ENCODE measurements at places on chromosomes 11 and 22. TPM values are rescaled to one million over a fixed set of nuclear protein-coding genes. Genes with fewer than 3 reads are reported as not detected.

- no peaks in the 10 kb centered on the region for H3K4me1 ChIP-seq
- H3K4me3 ChIP-seq, result no peak overlapping the region
- H3K36me3 ChIP-seq, result no peaks in the 10 kb centered on the region
- no peak for DNase-seq
- H3K27ac ChIP-seq, result no peak overlapping the region
Observed at GRCh38 chr11:114673661-114674060, 4.7 kb upstream of the NXPE2 start.

- no peaks in the 10 kb centered on the region for H3K36me3 ChIP-seq
- no peak for DNase-seq
- no peaks in the 10 kb centered on the region for H3K4me1 ChIP-seq
- no peaks in the 10 kb centered on the region for H3K27me3 ChIP-seq
- H3K4me3 ChIP-seq, result no peak overlapping the region
Observed at GRCh38 chr11:60305906-60306619, 21.0 kb upstream of the MS4A6E start.

The PRG3 gene
- not detected for total RNA-seq

- no peak overlapping the region for H3K4me3 ChIP-seq
- H3K27ac ChIP-seq, result no peak overlapping the region
- no peak for DNase-seq
- peaks cover 19% of the 10 kb centered on the region for H3K4me1 ChIP-seq
- H3K27me3 ChIP-seq, result peaks cover 35% of the 10 kb centered on the region
Observed at GRCh38 chr11:35620795-35621194, 2.5 kb downstream of the FJX1 start.

GRCh38 chr11:115409691-115410220, 94.5 kb downstream of the CADM1 start:
- peaks cover 24% of the 10 kb centered on the region for H3K4me1 ChIP-seq
- no peaks in the 10 kb centered on the region for H3K36me3 ChIP-seq
- no peak overlapping the region for H3K27ac ChIP-seq
- no peak for DNase-seq
- H3K27me3 ChIP-seq, result no peaks in the 10 kb centered on the region

- H3K4me1 ChIP-seq, result no peaks in the 10 kb centered on the region
- no peaks in the 10 kb centered on the region for H3K27me3 ChIP-seq
- H3K4me3 ChIP-seq, result no peak overlapping the region
- no peak overlapping the region for H3K27ac ChIP-seq
- no peaks in the 10 kb centered on the region for H3K36me3 ChIP-seq
- DNase-seq, result no peak
Observed at GRCh38 chr11:9029422-9029821, 25.6 kb upstream of the NRIP3 start.

GRCh38 chr22:22974795-22975580, 87.4 kb downstream of the IGLL5 start:
- H3K27me3 ChIP-seq, result peaks cover 4% of the 10 kb centered on the region
- H3K27ac ChIP-seq, result no peak overlapping the region
- no peak overlapping the region for H3K4me3 ChIP-seq
- no peaks in the 10 kb centered on the region for H3K4me1 ChIP-seq

DNA sequence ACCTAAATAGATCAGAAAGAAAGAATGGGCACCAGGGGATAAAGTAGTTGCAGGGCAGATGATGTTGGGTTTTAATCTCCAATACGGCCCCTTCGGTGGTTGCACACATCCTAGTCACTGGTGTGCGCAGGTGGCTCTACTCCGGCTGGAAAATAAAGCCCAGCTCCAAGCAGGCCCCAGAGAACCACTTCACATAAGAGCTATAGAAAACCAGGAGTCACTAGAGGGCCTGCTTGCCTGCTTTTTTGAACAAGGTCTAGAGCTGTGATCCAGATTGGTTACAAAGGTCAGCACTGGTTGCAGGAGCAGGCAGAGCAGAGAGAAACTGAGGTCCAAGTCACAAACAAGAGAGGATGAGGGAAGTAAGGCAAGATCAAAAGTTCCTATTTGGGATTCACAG, 41.5 kb upstream of the MS4A8 start:
- H3K4me1 ChIP-seq, result peaks cover 5% of the 10 kb centered on the region
- H3K36me3 ChIP-seq, result no peaks in the 10 kb centered on the region
- H3K27ac ChIP-seq, result peak overlapping the region; percentile 75
- no peaks in the 10 kb centered on the region for H3K27me3 ChIP-seq
- no peak for DNase-seq
- H3K4me3 ChIP-seq, result no peak overlapping the region

GRCh38 chr22:39169797-39170466, 17.5 kb upstream of the CBX7 start:
- H3K4me3 ChIP-seq, result no peak overlapping the region
- H3K27ac ChIP-seq, result no peak overlapping the region
- H3K27me3 ChIP-seq, result no peaks in the 10 kb centered on the region
- DNase-seq, result no peak
- H3K4me1 ChIP-seq, result peaks cover 30% of the 10 kb centered on the region

DNA sequence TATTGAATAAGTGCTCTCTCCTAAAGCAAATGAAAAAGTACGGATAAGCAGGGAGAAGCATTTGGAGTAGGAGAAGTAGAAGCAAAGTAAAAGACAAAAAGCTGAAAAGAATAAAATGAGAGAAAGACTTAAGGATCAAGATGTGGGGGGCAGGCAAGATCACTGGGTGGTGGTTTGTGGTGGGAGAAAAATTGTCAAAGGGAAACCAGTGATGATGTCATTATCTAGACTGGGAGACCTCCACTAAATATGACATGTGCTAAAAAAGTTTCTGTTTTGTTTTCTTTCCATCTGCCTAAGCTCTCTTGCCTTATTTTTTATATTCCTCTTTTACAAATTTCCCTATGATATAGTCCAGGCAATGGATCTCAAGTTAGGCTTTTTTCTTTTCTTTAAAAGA, 14.8 kb upstream of the MAML2 start:
- DNase-seq, result no peak
- no peaks in the 10 kb centered on the region for H3K4me1 ChIP-seq
- H3K27me3 ChIP-seq, result no peaks in the 10 kb centered on the region
- no peak overlapping the region for H3K4me3 ChIP-seq
- peaks cover 42% of the 10 kb centered on the region for H3K36me3 ChIP-seq

DNA sequence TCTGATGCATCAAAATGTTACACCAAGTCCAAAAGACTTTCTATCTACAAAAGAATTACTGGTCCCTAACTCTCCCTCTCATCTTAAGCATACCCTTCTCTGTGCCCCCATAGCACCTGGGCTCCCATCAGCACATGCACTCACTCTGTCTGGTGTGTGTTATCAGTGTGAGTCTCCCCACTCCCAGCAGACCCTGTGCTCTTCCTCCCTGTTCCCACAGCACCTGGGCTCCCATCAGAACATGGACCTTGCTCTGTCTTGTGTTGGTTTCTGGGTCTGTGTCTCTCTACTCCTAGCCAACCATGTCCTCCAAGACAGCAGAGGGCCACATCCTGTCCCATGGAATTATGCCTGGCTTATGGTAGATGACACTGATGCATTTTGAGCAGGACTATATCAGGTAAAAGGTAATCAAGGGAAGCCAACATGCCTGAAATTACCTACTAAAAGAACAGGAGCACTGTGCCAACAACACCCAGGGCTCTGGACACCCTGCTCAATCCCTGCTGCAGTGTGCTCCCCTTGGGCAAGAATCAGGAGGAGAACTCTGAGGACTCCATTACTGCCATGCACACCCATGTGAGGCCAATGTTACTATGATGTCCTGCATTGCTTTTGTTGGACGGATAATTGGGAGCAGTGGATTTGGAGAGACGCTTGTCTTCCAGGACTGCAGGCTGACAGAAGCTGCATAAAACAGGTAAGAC, 34.3 kb downstream of the GAB4 start:
- no peak for DNase-seq
- no peaks in the 10 kb centered on the region for H3K27me3 ChIP-seq
- H3K4me3 ChIP-seq, result no peak overlapping the region
- H3K36me3 ChIP-seq, result no peaks in the 10 kb centered on the region
- H3K4me1 ChIP-seq, result no peaks in the 10 kb centered on the region
- H3K27ac ChIP-seq, result no peak overlapping the region

DNA sequence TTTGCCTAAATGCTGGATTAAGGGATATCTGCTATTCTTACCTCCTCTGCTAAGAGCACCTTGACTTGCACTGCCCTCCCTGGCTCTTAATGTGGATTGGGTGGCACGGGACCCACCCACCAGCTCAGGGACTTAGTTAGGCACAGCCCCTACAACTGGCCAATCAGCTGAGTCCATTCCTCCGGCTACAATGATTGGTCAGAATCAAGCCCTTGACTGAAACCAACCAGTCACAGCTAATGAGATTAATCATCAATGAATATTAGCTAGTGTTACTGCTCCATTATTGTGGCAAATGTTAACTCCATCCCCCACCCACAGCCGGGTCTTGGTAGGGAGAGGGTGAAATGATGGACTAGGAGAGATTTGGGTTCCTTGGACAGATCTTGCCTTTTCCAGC, 328.0 kb downstream of the MN1 start:
- no peaks in the 10 kb centered on the region for H3K27me3 ChIP-seq
- H3K4me1 ChIP-seq, result no peaks in the 10 kb centered on the region
- H3K4me3 ChIP-seq, result no peak overlapping the region
- DNase-seq, result no peak
- H3K36me3 ChIP-seq, result no peaks in the 10 kb centered on the region
- H3K27ac ChIP-seq, result no peak overlapping the region

DNA sequence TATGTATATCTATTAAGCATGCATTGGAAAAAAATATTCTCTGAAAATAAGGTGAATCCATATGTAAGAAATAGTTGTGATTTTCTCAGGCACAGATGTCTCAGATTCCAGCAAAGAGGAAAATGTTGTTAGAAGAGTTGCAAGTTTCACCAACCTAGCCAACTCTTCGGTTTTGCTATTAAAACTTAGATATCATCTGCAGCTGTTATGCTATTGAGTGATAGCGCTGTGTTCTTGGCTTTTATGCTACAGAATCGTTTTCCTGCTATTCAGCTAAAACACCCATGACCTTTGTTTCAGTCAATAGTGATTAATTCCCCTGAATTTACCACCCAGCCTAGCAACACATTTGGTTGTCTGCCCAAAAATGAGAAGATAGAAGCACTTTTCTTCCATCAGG, 795.6 kb upstream of the ANO3 start:
- H3K36me3 ChIP-seq, result no peaks in the 10 kb centered on the region
- H3K4me1 ChIP-seq, result no peaks in the 10 kb centered on the region
- H3K4me3 ChIP-seq, result no peak overlapping the region
- DNase-seq, result no peak
- no peak overlapping the region for H3K27ac ChIP-seq
- no peaks in the 10 kb centered on the region for H3K27me3 ChIP-seq

GRCh38 chr11:64146036-64146955, 19.6 kb downstream of the MACROD1 start:
- DNase-seq, result peak; percentile 77
- H3K27me3 ChIP-seq, result no peaks in the 10 kb centered on the region
- H3K27ac ChIP-seq, result no peak overlapping the region
- H3K4me1 ChIP-seq, result peaks cover 8% of the 10 kb centered on the region
- no peak overlapping the region for H3K4me3 ChIP-seq
- H3K36me3 ChIP-seq, result no peaks in the 10 kb centered on the region

- no peaks in the 10 kb centered on the region for H3K36me3 ChIP-seq
- H3K27me3 ChIP-seq, result no peaks in the 10 kb centered on the region
- DNase-seq, result no peak
- no peak overlapping the region for H3K27ac ChIP-seq
- H3K4me1 ChIP-seq, result no peaks in the 10 kb centered on the region
Observed at GRCh38 chr11:71580057-71581003, 2.3 kb downstream of the KRTAP5-11 start.

All from upper lobe of right lung (tissue), 1 donor.